ENCODE measurements at places on chromosomes 6 and 20.

- DNase-seq = no peak
These were observed 420 bp downstream of the CENPQ start for GRCh38 chr6:49463612-49463967.

- no peak for DNase-seq
These were observed 8.2 kb downstream of the KCNK5 start for GRCh38 chr6:39221115-39221514.

DNA sequence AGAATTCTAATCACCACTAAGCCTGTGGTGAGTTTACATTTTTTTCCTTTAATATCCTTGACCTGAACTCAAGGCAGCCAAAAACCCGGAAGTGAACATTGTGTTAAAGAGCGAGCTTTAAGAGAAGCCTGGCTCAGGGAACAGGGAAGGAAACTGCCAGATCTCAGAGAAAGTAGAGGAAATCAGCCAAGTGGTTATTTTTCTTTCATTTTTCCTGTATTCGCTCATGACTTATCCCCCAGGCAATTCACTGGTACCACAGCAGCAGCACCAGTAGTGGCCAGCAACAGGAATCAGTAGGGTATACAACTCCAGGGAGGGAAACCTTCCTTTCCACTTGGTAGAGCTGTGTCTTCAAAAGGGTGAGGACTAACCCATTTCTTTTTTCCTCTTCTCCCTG lies 89.6 kb upstream of the HMGCLL1 start:
- DNase-seq = no peak

DNA sequence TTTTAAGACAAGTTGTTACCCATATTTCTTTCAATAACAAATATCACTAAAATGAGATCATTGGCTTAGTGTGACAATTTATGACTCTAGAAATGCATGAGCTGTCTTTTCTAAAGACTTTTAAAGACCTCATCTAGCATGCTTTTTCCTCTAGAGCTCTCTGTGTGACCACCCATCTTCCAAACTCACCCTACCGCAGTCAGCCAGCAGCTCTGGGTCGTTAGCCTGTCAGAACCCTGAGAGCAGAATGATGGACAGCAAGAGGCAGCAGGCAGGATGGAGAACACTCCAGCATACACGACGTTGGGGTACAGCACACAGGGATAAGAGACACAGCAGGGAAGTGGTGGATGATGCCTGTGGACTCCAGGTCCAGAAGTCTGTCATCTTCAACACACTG lies 45.1 kb upstream of the TBX18 start:
- DNase-seq = no peak

GRCh38 chr20:31472395-31473330 lies 2.3 kb downstream of the DEFB124 start:
- DNase-seq = no peak

GRCh38 chr20:59146780-59147565 lies 16.6 kb upstream of the ZNF831 start:
- no peak for DNase-seq

DNA sequence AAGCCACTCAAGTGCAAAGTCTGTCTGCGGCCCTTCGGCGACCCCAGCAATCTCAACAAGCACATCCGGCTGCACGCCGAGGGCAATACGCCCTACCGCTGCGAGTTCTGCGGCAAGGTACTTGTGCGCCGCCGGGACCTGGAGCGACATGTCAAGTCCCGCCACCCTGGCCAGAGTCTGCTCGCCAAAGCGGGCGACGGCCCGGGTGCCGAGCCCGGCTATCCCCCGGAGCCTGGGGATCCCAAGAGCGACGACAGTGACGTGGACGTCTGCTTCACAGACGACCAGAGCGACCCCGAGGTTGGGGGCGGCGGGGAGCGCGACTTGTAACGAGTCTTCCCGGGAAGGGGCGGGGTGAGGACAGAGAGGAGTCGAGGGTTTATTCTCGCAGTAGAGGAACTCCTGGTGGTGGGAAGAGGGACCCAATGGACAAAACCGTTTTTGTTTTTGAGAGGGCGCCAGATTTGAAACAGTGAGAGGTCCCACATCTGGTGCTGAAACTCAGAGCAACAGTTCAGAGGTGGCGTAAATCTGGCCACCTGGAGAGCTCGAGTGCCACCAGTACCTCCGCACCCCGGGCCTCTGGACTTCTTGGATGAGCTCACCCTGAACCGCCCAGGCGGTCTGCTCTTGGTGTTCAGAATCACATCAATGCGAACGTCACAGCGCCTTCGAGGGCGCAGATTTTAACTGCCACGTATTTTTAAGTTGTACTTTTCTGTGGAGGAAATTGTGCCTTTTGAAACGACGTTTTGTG lies 8.0 kb downstream of the PRDM13 start:
- no peak for DNase-seq

- DNase-seq = no peak
These were observed 2.3 kb upstream of the RAMACL start for GRCh38 chr6:166588691-166589336.

DNA sequence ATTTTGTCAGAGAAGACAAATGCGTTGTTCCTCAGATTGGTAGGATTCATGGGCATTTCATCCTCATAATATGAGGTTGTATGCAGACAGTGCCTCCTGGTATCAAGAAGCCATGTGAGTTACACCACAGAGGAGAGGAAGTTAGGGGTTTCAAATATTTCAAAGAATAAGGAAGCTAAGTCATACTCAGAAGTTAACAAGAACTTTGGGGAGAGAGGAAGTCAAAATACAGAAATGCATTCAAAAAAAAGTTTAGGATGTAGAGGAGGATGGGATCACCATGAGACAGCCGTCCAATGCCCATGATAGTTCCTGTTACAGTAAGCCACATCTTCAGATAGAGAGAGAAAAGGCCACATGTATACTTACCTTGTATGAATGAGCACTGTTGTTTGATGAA lies 22.3 kb downstream of the HLA-DOB start:
- DNase-seq = no peak
